ENCODE measurements at places on chromosomes 11 and 22.
A peak's percentile ranks its signal among the peaks of the same experiment; 100 is the strongest.

- DNase-seq = no peak
These were observed 2.4 kb downstream of the TRIM44 start for GRCh38 chr11:35664977-35665441.

DNA sequence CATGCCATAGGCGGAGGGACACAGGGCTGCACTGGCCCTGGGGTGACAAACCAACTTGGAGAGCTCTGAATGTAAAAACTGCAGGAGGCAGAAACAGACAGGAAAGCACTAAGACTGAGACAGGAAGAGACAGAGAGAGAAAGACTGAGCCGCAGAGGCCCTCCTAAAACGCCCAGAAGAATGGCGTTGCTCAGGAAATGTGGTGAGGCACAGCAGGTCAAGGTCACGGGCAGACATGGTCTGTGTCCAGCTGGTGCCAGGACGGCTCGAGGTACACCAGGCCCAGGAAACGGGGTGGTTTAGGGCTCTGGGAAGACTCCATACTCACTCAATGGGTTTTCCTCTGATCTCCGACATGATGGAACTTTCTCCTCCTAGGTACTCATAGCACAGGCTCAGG is 29.1 kb downstream of the MAFF start:
- DNase-seq = no peak

- DNase-seq = no peak
These were observed 1022.8 kb downstream of the BRD1 start for GRCh38 chr22:48804811-48805301.

- DNase-seq = no peak
These were observed 736.5 kb downstream of the DLG2 start for GRCh38 chr11:84890676-84891075.

- DNase-seq = no peak
These were observed 214.6 kb downstream of the NTM start for GRCh38 chr11:131584785-131585592.

DNA sequence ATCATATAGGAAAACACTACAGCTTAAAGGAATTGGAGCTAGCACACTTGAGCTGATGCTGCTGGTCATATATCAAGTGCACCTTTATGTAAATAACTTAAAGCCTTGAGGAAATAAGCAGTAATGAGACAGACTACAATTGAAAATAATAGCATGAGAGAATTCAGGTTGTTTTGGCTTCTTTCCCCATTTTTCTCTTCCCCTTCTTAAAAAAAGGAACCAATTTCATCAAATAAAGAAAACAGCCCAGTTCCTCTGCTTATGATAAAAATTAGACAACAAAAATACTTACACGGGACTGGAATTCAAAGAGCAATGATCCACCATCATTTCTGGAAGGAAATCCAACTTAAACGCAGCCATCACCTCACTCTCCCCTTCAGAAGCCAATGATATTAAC is 50.2 kb upstream of the RAPSN start:
- DNase-seq = no peak

- no peak for DNase-seq
These were observed 89.7 kb downstream of the RSF1 start for GRCh38 chr11:77730789-77731188.

DNA sequence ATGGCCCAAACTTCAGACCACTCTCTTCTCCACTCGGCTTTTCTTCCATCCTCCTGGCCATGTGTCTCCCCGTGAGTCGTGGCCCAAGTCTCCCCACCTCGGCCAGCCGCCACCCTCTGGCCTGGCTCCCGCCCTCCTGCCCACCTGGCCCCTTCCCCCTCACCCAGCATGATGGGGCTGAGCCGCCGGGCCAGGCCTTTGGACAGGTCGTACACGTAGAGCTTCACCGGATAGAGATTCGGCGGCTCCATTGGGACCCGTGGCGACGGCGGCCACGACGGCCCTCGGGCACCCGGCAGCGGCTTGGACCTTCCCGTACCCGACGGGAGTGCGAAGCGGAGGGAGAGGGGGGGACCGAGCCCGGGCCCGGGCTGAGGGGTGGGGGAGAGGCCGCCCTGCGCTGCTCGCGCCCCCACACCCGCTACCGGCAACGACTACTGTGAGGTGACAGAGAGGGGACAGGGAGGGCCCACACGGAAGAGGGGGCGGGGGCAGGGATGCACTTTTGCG is at the start of gene DESI1:
DESI1 (minus strand) TSS at position 455 of the 510 bp plus-strand sequence; CDS start at position 251, 204 bp downstream.
- no peak for DNase-seq

DNA sequence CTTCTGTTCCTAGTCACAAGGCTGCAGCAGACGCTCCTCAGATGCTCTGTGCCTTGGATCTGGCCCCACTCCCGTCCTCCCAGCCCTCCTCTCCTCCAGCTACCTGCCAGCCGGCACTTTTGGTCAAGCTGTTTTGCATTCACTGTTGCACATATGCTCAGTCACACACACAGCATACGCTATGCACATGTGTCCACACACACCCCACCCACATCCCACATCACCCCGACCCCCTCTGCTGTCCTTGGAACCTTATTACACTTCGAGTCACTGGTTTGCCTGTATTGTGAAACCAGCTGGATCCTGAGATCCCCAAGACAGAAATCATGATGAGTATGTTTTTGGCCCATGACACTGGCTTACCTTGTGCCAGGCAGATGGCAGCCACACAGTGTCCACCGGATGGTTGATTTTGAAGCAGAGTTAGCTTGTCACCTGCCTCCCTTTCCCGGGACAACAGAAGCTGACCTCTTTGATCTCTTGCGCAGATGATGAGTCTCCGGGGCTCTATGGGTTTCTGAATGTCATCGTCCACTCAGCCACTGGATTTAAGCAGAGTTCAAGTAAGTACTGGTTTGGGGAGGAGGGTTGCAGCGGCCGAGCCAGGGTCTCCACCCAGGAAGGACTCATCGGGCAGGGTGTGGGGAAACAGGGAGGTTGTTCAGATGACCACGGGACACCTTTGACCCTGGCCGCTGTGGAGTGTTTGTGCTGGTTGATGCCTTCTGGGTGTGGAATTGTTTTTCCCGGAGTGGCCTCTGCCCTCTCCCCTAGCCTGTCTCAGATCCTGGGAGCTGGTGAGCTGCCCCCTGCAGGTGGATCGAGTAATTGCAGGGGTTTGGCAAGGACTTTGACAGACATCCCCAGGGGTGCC is 109.8 kb downstream of the BCR start:
- DNase-seq = no peak

DNA sequence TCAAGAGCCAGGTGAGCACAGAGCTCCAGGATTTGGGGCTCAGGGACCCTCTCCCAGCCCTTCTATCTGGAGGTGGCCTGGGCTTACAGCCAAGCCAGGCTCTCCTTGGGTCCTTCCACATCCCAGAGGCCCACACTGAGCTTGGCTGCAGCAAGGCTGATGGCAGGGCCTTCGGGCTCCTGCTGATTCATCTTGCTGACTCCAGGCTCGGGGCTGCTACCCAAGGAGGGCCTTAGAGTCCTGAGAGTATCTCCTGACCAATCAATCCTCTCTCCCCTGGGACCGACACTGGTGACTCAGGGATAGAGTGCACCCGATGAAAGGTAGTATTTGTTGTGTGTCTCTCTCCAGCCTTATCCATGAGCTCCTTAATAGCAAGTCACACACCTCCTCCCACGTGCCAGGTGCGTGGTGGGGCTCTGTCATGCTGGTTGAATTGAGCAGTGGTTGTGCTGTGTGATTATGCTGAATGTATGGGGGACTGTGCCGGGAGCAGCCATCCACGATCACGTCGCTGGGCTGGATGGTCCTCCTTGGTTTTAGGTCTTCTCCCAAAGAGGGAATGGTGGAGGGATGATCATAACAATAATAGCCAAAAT is 62.3 kb downstream of the GRIK4 start:
- no peak for DNase-seq

DNA sequence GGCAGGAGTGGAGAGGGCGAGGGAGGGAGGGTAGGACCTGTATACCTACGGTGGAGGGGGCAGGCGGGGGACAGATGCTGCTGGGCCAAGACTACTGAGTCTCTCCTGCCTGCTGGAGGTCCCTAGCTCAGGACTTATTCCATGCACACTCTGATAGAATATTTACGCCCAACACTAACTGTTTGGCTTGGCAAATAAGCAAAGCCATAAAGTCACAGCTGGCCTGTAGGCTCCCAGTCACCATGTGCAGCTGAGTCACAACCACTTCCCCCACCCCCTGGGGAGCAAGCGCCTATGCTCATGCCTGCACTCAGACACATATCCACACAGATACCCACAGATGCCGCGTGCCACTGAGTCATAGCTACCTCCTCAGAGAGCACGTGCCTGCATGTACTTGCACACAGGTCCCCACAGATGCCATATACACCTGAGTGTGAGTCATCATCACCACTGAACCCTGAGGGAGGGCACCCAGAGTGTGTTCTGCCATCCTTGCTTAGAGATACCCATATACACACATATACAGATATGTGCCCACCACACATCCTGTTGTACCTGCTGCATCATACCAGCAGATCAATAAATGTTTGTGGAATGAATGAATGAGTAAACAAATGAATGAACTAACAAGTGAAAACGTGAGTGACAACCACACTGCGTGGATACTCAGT is 95.8 kb downstream of the SWAP70 start:
- peak; percentile 98 for DNase-seq

DNA sequence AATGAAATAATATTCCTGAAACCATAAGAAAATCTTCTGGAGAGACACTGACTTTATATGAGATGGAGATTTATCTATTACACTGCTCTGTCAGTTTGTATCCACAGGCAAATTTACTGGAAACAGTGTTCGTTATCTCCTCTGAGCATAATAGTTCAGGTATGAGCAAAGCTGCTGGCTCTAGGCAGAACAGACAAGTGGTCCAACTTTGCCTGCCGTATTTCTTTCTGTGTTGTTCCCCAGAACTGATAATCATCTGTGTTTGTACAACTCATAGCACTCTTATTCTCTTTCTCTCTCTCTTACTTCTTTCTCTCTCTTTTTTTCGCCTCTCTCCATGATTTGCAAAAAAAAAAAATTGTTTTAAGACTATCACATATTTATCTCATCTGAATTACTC is 623.8 kb upstream of the CHORDC1 start:
- no peak for DNase-seq

DNA sequence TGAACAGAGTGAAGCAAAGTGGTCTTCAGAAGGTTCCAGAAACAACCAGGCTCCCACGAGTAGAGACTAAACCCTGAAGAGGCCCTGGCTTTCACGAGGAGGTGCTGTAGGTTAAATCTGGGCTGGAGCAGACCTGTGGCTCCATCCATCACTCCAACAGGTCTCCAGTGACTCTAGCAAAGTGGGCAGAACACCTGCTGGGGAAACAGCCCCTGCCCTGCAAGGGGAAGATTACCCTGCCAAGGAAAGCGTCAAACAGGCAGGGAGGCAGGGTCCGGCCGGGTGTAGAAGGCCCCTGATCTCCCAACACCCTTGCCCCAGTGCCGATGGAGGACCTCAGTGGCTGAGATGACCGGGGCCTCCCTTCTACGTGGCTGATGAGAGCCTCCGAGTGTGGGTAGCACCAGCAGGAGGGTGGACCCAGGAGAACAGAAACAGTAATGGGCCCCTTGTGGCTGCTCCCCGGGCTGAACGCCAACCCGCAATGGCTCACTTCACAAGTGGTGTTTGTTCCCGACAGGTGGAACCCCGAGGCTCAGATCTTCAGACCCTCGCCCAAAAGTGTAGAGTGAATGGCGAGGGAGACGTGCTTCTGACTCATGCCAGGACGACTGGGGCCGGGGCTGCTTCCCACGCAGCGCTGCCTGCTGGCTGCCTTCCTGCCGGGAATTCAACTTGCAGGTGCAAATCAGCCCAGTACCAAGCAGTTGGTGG is 112.0 kb downstream of the SHANK2 start:
- DNase-seq = no peak

DNA sequence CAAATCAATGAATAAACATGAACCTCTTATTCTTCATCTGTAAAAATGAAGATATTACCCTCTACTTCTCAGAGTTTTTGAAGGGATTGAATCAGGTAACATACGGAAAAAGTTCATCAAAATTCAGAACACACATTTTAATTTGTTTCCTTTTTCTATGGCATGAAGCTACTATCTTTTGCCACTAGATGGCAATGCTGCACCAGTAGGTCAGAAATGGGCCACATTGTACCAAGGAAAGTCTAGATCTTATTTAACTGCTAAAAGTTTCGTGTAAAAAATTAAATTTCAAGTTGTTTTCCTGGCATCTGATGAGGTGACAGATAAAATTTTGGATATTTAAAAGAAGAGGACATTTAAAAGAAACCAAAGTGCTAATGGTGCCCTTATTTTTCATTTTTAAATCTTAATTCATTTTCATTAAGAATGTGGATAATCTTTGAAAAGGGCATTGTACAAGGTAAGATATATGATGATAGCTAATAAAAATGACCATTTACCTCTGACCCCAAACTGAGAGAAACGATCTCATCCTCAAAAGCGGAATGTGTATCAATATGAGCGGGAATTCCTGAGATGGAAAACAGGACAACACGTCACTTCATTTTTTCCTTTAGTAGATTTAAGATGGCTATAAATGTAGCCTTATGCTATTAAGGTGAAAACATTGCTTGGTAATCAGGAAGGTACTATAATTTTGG is 16.1 kb downstream of the ALKBH8 start:
- DNase-seq = no peak

- DNase-seq = peak; percentile 97
These were observed 24.9 kb downstream of the EIF3F start for GRCh38 chr11:8011981-8012444.

DNA sequence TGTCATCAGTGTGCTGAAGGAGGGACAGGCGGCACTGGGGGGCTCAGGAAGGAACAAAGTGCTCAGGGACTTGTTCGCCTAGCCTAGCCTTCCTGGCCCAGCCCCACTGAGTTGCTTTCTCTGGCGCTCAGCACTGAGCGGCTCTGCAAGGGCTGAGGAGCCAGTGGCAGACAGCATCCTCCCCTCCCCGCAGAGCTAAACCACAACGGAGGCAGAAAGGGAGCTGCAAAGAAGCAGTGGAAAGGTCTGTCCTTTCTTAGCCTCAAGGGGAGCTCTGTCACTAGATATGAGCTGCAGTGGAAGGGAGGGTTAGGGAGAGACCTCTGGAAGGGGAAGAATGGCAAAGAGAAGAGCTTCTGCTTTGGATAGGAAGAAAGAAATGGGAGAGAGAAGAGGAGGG is 89.7 kb upstream of the PHOX2A start:
- DNase-seq = no peak

DNA sequence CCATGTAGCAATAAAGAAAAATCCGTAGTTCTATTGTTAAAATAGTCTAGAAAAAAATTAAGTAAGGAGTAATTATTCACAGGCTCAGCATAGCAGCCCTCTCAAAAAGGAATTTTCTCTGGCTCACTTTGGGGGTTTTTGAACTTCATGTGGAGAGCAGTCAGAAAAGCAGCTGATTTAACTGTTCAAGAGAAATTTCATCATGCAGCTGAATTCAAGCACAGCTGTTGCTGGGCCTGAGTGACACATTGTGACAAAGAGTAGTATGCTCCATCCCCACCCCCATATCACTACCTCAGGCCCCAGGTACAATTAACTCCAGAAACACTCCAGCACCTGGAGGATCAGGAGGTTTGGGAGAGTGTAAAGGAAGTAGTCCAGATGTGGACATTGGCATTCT is 272.1 kb downstream of the FAM76B start:
- no peak for DNase-seq

DNA sequence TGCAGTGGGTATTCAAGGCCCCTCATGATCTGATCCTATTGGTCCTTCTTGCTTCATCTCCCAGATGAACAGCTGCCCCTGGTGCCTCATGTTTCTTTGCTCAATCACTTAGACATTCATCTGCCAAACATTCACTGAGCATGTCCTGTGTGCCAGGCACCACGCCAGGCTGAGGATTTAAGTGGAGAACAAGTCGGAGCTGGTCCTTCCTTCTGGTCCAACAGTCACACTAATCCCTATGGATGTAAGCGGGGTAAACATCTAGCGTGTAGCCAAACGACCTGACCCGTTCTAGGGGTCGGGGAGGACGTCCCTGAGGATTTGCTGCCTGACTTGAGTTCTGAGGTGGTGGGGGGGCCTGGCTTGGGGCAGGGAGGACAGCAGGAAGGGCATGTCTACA is 21.9 kb downstream of the ZMAT5 start:
- peak; percentile 49 for DNase-seq
